Astrocyte (in vitro differentiated cells and primary cell): ENCODE measurements at places on chromosomes 3 and 15. TPM values are rescaled to one million over a fixed set of nuclear protein-coding genes. Genes with fewer than 3 reads are reported as not detected.

FAM107A gene
- not detected in 2 replicates for total RNA-seq

GRCh38 chr3:95265129-95265528, 1202.3 kb downstream of the NSUN3 start:
- H3K27me3 ChIP-seq: no peaks in the 10 kb centered on the region
- H3K4me3 ChIP-seq: no peak overlapping the region
- no peaks in the 10 kb centered on the region for H3K4me1 ChIP-seq
- H3K36me3 ChIP-seq: no peaks in the 10 kb centered on the region

DNA sequence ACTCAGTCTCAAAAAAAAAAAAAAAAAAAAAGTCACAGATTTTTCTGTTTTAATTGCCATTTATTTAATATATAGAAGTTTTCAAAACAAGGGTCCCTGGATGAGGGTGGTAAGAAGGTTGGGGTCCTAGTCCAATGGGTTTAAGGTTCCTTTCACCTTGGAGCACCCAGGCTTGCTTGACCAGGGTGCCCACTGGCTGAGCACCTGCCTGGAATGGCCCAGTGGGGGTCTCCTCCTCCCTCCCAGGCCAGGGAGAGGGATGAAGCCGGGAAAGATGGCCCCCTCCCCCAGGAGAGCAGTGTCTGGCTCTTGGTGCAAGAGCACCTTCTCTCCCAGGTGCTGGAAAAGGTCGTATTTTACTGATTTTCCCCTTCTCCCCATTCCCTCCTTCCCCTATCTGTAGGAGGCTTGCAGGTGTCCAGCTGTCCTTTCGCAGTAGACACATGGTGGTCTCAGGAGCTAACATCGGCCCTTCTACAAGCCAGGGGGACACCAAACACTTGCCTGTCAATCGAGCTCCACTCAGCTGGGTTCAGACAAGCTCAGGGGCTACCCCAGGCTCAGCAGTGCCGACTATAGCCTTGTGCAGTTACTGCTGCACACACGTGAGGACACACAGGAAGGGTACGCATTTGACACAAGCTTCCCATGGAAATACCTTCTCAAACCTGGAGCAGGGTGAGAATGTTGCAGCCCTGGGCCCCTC, 112.3 kb upstream of the KLF13 start:
- DNase-seq: no peak
- H3K4me1 ChIP-seq: peaks cover 3% of the 10 kb centered on the region
- no peak overlapping the region for H3K4me3 ChIP-seq
- H3K27ac ChIP-seq: no peak overlapping the region
- no peaks in the 10 kb centered on the region for H3K27me3 ChIP-seq
- no peaks in the 10 kb centered on the region for H3K36me3 ChIP-seq

GRCh38 chr15:73716417-73716816, 32.2 kb downstream of the CD276 start:
- H3K4me3 ChIP-seq: no peak overlapping the region
- H3K36me3 ChIP-seq: peaks cover 6% of the 10 kb centered on the region

- H3K27me3 ChIP-seq: no peaks in the 10 kb centered on the region
- H3K36me3 ChIP-seq: no peaks in the 10 kb centered on the region
Measured at GRCh38 chr3:32414522-32415202, 23.0 kb downstream of the CMTM7 start.

DNA sequence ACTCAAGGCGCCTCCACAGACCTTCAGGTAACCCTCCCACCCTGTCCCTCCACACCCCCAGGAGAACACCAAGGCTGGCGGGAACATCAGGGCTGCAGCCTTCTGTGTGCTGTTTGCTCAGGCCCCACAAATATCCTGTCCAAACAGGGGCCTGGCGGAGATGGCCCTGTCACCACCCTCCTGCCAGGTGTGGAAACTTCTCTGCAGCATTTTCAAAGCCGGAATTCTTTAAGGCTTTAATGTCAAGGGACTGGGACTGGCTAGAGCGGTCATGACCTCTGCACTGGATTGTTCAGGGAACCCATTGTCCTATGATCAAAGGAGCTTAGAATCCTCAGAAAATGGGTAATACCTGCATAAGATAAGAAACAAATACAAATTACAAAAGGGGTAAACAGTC, 46.6 kb downstream of the FBLN2 start:
- H3K4me1 ChIP-seq: no peaks in the 10 kb centered on the region

DNA sequence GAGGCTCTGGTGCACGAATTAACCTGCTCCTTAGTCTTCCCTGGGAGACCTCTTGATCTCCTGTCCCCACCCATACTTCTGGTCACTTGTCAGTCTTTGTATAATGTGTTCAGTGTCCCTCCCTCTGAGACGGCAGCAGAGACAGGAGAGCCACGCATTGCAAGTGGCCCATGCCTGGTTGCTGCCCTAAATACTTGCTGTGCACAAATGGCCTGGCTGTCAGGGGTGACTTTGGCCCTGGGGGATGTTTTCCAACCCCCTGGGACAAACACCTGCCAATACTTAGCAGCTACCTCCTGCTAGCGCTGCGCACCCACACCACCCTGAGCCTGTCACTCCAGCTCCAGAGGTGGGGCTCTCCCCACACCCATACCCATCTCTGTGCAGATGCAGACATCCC, 17.2 kb downstream of the KLF13 start:
- no peak for DNase-seq
- no peaks in the 10 kb centered on the region for H3K27me3 ChIP-seq

- no peak within 1 kb of the TSS for H3K27ac ChIP-seq
- DNase-seq: no peak
- H3K27me3 ChIP-seq: no peaks in the 10 kb centered on the region
Measured at GRCh38 chr15:42156243-42156922, at the start of gene PLA2G4F. TSS of gene PLA2G4F (minus strand) at chr15:42156636. CDS start at chr15:42156549, 87 bp downstream.

GRCh38 chr3:122067588-122068240, 12.6 kb downstream of the CD86 start:
- H3K4me1 ChIP-seq: no peaks in the 10 kb centered on the region
- H3K27me3 ChIP-seq: no peaks in the 10 kb centered on the region
- no peak overlapping the region for H3K4me3 ChIP-seq

DNA sequence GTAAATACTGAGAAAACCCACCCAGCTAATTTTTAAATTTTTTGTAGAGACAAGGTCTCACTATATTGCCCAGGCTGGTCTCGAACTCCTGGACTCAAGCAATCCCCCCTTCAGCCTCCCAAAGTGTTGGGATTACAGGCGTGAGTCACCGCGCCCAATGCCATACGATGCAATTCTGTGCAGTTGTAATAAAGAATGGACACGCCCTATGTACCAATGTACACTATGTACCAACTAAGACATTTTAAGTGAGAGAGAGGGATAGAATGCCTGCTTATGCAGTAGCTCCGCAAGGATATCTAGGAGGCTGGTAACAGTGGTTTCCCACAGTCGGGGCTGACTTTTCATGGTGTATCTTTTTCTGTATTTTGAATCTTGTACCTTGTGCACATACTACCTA, 14.6 kb downstream of the ZNF710 start:
- no peak overlapping the region for H3K27ac ChIP-seq
- DNase-seq: no peak
- no peaks in the 10 kb centered on the region for H3K27me3 ChIP-seq
- H3K4me1 ChIP-seq: no peaks in the 10 kb centered on the region

GRCh38 chr3:189699885-189700284, 68.7 kb downstream of the TP63 start:
- H3K4me3 ChIP-seq: no peak overlapping the region
- H3K27me3 ChIP-seq: no peaks in the 10 kb centered on the region
- no peak for DNase-seq
- no peaks in the 10 kb centered on the region for H3K36me3 ChIP-seq

- no peaks in the 10 kb centered on the region for H3K4me1 ChIP-seq
- H3K27ac ChIP-seq: no peak overlapping the region
- no peak overlapping the region for H3K4me3 ChIP-seq
- H3K27me3 ChIP-seq: no peaks in the 10 kb centered on the region
Measured at GRCh38 chr15:56613811-56614210, 119.5 kb downstream of the ZNF280D start.

DNA sequence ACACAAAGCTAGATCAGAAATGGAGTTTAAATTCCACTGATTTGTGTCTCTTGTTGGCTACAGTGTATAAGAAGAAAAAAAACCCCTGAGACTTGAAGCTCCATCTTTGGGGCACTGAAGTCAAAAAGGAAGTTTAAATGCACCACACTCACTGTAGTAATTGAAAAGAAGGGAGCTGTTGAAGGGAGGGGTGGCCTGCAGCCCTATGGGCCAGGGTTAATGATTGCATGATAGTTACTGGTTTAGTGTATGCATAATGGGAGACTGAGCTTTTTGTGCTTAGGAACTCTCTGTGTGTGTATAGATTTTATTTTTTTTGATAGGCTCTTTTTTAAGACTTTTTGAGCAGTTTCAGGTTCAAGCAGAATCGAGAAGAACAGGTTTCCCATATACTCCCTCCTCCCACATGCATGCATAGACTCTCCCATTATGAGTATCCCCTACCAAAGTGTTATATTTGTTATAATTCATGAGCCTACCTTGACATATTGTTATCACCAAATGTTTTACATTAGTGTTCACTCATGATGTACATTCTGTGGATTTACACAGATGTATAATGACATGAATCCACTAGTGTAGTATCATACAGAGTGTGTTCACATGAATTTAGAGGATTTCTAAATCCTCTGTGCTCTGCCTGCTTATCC, 88.2 kb downstream of the TNFAIP8L3 start:
- no peaks in the 10 kb centered on the region for H3K4me1 ChIP-seq
- peaks cover 8% of the 10 kb centered on the region for H3K36me3 ChIP-seq
- H3K4me3 ChIP-seq: no peak overlapping the region
- no peak for DNase-seq
- H3K27ac ChIP-seq: no peak overlapping the region
- H3K27me3 ChIP-seq: no peaks in the 10 kb centered on the region
